ENCODE measurements at places on chromosomes 2 and 18.
A peak's percentile ranks its signal among the peaks of the same experiment; 100 is the strongest.

- DNase-seq, result peak; percentile 1
Observed at GRCh38 chr18:41593171-41593675, 361.8 kb upstream of the PIK3C3 start.

- no peak for DNase-seq
Observed at GRCh38 chr2:151120011-151120410, 141.7 kb downstream of the RBM43 start.

DNA sequence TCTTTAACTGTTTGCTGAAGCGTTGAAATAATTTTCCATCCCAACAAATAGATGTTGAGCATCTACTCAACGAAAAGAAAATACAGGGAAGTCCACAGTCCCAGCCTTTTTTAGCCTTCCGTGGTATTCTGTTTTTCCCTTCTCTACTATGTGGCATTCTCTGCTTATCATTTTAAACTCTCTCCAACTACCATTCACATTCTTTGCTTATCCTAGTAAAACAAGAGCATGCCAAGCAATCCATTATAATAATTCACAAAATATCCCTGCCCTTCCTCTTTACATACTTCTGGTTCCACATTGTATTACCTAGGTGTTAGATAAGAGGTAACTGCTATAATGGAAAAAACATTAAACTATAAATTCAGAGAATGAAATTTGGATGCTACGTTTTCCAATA lies 1.6 kb upstream of the SESTD1 start:
- peak; percentile 32 for DNase-seq

GRCh38 chr2:174333017-174333371 lies 1.8 kb upstream of the SP9 start:
- DNase-seq, result no peak

- no peak for DNase-seq
Observed at GRCh38 chr2:240569998-240570530, 1.8 kb downstream of the RNPEPL1 start.

DNA sequence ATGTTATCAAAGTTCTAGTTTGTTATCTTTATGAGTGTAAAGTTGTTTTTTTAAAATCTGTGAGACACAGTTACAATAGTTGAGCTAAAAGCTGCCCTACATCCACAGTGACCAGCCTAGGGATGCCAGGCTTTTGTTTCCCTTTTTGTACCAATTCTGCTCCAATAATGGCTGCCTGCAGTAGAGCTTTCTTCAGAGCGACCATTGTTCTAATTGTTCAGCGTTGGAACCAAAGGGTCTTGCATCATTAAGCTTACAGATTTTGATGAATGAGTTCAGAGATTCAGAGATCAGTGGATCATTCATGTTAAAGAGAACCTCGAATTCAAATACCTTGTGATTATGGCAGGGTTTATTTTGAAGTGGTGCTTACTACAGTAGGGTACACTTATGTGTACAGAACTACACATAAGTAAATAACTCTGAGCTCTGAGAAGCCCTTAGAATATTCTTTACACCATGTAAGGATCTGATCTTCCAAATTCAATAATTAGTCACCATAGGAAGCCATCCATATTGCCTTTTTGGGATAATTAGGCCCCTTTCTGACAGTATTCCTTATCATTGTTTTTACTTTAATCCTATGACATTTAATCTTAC lies 157.9 kb downstream of the MYO1B start:
- no peak for DNase-seq

DNA sequence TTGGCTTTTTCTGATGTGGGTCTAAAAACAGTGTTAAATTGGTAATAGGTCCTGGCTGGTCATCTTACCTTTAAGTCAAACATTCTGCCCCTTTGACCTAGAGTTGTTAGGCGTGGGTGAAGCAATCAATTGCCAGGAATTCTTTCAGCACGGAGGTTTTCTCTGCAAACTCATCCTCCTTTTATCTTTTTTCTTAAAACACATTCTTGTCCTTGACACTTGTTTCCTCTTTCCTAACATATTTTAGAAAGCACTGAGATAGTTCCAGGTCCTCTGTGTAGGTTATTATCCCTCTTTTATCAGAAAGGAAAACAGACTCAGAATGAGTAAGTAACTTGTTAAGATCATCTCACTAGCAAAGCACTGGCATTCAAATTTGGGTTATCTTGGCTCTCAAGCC lies 18.6 kb upstream of the AP1S3 start:
- no peak for DNase-seq

DNA sequence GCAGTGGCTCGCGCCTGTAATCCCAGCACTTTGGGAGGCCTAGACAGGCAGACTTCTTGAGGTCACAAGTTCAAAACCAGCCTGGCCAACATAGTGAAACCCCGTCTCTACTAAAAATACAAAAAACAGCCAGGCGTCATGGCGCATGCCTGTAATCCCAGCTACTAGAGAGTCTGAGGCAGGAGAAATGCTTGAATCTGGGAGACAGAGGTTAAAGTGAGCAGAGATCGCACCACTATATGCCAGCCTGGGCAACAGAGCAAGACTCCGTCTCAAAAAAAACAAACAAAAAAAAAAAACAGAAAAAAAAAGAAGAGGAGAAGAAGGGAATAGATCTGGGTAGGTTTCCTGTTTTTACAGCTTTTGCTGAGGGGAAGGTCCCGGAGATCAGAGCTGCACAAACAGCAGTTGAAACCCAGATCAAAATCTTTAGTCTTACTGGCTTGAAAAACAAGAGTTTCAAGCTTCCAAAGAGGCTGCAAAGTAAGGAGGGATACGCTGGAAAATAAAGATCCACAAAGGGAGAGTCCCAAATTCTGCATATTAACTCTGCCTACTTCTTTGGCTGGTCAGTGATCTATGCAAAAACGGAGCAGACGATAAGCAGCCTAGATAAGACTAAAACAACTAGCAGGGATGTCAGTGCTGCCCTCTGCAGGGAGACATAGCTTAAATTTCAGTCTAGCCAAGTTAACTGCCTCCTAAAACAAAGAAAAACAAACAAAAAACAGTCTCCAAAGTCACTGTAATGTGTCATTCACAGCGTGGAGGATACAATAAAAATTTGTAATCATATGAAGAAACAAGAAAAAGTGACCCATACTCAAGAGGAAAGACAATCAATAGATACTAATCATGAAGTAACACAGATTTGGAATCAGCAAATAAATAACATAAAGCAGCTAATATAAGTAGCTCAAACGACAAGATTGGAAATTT lies 74.1 kb downstream of the TLK1 start:
- DNase-seq, result peak; percentile 59

GRCh38 chr2:238862701-238863100 lies 14.8 kb downstream of the TWIST2 start:
- no peak for DNase-seq

- peak; percentile 6 for DNase-seq
Observed at GRCh38 chr2:169480079-169480465, 778 bp downstream of the BBS5 start.

- DNase-seq, result peak; percentile 40
Observed at GRCh38 chr2:223096235-223096970, 44.4 kb downstream of the KCNE4 start.

- no peak for DNase-seq
Observed at GRCh38 chr2:147320146-147320545, 524.7 kb upstream of the ACVR2A start.

DNA sequence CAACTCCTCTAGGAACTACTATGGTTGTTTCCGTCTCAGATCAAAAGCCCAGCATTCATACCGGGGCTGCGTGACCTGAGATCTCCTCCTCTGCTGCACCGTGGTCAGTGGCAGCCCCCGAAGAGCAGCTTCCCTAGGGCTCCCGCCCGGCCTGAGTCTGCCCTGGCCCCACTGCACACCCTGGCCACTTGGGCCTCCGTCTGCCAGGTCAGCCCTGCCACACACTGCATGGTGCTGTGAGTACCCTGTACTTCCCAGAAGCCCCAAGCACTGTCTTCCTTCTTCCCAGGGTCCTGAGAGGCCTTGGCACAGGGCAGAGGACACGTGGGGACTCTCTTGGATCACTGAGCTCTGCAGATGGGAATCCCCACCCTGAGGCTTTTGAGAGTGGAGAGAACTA lies 81.5 kb upstream of the GPC1 start:
- DNase-seq, result no peak

- no peak for DNase-seq
Observed at GRCh38 chr2:39399570-39399969, 37.5 kb downstream of the MAP4K3 start.

- no peak for DNase-seq
Observed at GRCh38 chr2:172013396-172013795, 13.6 kb downstream of the METAP1D start.

GRCh38 chr2:19178175-19178574 lies 180.2 kb downstream of the OSR1 start:
- DNase-seq, result no peak

DNA sequence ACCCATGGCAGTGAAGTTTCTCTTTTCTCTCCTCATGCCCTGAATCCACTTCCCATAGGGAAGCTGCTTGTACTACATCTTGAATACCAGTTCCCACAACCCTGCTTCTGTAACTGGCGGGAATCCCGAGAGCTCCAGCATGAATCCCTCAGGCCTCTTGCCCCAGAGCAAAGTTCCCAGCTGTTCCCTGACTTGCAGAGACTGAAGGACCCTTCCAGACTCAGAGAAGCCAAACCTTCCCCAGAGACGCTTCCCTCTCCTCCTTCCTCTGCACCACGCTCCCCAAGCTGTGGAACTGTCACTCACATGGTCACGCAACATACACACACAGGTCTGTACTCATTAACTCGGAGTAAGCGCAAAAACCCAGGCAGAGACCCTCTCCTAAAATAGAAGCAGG lies 26.4 kb downstream of the TRAPPC12 start:
- no peak for DNase-seq

DNA sequence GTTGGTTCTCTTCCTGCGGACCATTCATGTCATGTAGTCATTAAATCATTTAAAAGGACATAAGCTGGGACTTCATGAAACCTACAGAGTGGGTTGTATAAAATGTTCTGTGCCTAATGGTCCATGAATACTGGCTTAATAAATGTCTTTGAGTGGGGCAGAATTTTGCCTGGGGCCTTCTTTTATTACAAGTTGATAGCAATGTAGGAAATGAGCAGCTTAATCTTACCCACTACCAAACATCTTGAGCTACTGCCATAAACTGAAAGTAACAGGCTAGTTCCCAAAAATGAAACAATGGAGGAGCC lies 130.9 kb downstream of the TMEM17 start:
- no peak for DNase-seq

GRCh38 chr18:49668574-49669275 lies 106.9 kb downstream of the LIPG start:
- no peak for DNase-seq

DNA sequence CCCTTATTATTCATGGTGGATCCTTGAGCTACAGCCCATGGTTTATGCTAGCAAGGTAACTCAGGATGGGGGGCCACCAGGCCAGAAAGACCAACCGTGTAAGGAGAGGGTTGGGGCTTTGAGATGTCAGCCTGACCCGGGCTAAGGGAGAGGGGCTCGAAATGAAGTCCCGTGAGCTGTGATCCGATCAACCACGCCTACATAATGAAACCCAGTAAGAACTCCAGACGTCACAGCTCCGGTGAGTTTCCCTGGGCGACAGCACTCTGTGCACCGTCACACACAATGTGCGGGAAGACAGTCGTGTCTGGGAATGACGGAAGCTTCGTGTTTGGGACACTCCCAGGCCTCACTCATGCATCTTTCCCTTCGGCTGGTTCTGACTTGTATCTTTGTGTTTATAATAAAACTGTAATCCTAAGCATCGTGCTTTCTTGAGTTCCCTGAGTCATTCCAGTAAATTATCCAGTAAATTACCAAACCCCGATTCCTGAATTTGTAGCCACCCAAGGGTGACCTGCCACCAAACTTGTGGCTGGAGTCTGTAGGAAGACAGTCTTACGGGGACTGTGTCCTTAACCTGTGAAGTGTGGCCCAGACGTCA lies 44.2 kb downstream of the CYP27C1 start:
- peak; percentile 75 for DNase-seq

- DNase-seq, result no peak
Observed at GRCh38 chr18:33116376-33116775, 324.1 kb downstream of the CCDC178 start.

DNA sequence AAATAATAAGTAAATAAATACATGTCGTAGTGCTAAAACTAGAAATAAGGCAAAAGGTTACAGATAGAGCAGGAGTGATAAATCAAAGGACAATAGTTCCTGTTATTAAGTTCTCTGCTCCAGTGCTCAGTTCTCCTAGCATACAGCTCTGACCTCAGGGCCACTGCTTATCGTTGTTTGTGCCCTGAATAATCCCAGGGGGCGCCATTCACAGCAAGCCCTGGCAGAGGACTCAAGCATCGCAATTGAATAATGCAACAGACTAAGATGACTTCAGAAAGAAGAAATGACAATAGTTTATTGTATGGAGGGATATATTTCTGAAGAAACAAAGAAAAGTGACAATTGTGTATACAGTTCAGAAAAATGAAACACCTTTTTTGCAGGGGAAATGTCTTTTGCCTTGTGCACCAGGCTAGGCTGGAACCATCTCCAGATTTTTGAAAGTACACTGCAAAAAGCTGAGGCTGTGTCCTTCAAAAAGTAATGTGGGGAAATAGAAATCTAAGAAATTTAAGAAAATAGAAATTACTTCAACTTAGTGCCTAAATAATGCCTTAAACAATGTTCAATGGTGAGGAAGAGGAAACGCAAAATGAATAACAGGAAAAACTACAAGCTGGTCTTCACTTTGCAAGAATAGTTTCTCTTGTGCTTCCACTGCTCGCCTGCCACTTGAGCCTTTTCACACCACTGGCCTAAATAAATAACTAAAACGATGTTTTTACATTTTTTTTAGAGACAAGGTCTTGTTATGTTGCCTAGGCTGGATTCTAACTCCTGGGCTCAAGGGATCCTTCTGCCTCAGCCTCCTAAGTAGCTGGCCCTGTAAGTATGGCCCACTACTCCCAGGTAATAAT lies 19.0 kb upstream of the CCNYL1 start:
- peak; percentile 39 for DNase-seq

- no peak for DNase-seq
Observed at GRCh38 chr2:133135035-133135654, 433.1 kb downstream of the NCKAP5 start.

DNA sequence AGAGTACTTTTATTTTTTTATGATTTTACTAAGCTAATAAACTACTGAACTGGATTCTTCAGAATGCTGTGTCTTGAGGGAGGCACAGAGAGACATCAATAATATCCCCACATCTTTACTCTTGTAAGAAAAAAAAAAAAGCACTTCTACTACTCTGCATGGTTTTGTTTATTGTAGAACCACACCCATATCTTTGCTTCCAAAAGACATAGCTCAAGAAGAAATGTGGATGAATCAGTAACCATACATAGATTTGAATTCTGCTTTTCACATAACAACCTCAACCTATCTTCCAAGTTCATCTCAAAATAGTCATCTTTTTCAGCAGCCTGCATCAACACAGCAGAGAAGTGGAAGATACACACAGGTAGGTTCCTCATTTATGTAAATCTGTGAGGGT lies 12.2 kb upstream of the COL5A2 start:
- DNase-seq, result peak; percentile 84

GRCh38 chr2:8337321-8337720 lies 344.5 kb upstream of the ID2 start:
- no peak for DNase-seq

- no peak for DNase-seq
Observed at GRCh38 chr2:39378968-39379367, 58.1 kb downstream of the MAP4K3 start.
